NCI-H2081 (cell line): ENCODE measurements at places on chromosomes 5 and 9.
A peak's percentile ranks its signal among the peaks of the same experiment; 100 is the strongest.

GRCh38 chr9:137299938-137300337 lies 2.1 kb downstream of the NRARP start:
- no peak for DNase-seq

- no peak for DNase-seq
Measured at GRCh38 chr5:42109006-42109572, 184.0 kb downstream of the FBXO4 start.

DNA sequence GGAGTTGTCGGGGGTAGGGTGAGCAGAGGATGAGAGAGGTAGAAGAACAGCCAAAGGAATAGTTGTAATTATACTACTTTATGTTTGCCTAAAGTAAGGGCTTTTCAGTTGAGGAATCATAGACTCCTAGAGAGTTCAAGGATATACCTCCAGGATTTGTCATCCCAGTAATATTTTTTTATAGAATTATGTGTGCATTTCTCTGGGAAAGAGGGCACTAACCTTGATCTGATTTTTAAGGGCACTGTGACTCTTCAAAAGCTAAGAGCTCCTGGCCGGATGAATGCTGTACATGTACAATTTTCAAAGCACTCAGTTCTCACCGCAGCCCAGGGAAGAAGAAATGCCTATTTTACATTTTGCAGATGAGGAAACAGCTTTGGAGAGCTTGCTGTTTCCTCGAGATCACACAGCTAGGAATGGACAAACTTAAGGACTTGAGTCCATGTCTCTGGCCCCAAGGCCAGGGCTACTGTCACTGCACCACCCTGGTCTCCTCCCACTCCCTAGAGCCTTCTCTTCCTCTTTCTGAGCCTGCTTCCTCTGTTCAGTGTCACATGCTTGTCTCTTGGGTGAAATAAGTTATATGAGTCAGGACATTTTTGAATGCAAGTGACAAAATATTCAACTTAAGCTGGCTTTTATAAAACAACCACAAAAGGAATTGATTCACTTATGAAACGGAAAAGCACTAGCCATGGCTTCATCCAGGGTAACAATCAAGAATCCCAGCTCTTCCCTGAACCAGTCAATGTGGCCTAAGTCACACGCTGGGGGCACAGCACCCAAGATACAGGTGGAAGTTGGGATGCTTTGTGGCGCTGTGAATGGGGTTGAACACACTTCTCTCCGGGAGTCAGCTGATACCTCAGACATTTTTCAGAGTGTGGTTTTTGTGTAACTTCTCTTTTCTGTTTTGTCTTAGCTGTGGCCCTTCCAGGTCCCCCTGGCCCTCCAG lies 45.7 kb upstream of the TGFBR1 start:
- DNase-seq: no peak

DNA sequence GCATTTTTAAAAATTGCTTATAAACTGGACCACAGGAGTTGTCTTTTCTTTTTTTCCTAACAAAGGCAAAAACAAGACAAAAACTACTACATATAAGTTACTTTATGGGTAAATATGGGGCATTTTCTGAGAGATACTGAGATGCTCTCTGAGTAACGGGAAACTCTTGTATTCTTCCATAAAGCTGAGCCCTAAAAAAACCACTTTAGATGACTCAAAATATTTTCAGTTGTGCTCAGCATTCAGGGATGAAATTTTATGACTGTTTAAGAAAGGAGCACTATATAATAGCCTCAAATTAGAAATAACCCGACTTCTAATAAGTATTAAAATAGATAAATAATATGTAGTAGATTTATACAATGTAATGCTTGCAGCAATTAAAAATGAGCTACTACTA lies 644.5 kb downstream of the KCTD16 start:
- DNase-seq: no peak

DNA sequence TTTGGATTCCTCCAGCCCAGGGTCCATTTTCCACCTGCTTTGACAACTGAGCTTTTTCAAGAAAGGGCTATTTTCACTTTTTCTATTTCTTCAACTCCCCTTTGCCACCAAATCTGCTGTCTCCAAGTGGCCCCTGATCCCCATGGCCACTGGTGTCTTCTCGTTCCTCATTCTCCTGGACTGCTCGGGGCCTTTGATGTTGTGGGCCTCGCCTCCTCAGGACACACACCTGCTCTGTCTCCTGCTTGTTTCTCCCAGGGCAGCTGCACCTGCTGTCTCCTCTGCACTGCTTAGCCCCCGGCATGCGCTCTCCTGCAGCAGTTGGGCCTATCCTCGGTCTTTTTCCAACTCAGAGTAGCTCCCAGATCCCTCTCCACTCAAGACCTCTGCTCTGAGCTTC lies 16.3 kb upstream of the NANS start:
- DNase-seq: no peak

GRCh38 chr5:131857388-131857787 lies 60.6 kb upstream of the FNIP1 start:
- no peak for DNase-seq

DNA sequence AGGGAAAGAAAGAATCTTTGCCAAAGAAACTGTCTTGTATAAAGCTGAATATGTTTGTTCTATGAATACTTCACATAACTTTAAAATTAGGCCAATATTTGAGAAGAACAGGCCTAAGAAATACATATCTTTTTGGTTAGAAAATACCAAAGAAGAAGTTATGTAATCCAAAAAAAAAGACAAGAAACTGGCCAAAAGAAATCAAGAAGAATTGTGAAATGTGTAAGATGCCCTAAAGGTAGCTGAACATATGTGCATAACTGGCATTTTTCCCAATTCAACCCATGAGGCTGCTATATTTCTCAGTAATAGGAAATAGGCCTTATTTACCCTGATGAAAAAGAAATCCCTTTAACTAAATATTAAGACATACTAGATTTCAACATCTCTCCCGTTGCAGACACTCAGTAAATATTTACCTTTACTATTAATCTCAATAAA lies 290.0 kb downstream of the CETN3 start:
- peak; percentile 35 for DNase-seq

DNA sequence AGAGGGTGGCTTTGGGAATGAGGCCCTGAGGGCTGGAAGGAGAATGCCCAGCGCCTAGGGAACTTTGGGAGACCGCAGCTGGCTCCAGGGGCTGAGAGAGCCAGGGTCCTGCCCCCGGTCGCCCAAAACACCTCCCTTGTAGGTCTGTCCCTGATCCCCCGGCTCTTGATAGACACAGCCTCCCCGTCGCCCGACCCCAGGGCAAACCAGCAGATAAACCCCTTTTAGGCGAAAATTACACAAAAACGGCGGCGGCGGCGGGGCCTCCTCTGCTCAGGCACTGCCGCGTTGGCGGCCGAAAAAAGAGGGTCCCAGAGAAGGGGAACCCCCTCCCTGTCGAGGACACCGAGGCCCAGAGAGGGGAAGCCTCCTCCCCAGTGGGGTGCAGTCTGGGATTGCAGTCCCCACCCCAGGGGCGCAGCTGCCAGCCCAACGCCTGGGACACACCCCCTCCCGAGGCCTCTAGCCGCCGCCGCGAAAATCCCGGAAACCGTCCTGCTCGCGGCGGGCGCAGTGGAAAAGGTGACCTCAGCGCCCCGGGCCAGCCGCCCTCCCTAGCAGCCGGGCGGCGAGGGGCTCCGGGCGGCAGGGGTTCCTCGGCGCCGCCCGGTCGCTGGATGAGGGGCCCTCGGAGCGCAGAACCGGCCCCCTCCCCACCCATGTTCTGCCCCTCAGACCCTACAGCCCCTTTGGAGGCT lies 3.1 kb upstream of the BARX1 start:
- no peak for DNase-seq

GRCh38 chr9:81492710-81493447 lies 196.5 kb downstream of the TLE1 start:
- peak; percentile 2 for DNase-seq

DNA sequence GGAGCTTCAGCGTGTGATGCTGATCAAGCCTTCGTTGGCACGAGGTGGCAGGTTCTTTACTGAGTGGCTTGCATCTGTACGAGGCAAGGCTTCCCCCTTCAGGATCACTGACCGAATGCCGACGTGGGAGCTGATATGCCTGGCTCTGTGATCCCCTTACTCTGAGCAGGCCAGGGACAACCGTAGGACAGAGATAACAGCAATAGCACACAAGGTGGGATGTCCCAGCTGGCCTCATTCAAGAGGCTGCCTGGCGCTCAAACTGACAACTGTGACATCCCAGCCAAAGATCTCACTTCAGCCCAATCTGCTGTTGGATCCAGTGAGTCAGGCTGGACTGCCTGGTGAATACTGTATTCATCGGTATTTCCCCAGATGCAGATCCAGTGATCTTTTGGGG lies 199.4 kb upstream of the PANK3 start:
- DNase-seq: no peak

- DNase-seq: no peak
Measured at GRCh38 chr5:77231471-77232138, 21.1 kb downstream of the PDE8B start.

GRCh38 chr5:2750758-2751464 lies 566 bp downstream of the IRX2 start:
- no peak for DNase-seq

DNA sequence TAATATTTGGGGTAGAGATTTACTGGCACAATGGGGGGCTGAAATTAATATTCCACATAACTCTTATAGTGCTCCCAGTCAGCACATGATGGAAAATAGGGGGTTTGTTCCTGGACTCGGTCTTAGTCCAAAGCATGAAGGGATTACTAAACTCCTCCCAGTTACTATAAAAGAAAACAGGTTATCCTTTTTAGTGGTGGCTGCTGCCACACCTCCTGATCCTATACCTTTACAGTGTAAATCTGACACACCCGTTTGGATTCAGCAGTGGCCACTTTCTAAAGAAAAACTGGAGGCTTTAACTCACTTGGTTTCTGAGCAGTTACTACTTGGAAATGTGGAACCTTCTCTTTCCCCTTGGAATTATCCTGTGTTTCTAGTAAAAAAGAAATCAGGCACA lies 572.9 kb upstream of the PTGER4 start:
- no peak for DNase-seq

DNA sequence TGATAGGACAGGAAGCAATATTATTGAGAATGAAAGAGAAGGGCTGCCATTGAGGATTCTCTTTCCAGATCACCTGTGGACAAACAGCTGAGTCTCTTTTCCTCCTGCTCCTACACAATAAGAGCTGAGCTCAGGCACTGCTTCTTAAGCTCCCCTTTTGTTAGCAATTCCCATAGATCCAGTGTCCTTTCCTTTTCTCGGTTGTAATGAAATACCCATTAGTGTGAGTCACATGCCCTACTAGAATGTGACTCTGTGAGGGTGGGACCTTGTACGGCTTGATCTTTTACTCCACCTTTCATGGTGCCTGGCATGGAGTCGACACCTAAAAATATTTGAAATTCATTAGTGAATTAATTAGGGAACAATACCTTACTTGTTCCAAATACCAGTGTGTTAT lies 269.2 kb downstream of the NR3C1 start:
- DNase-seq: no peak

GRCh38 chr9:86168256-86168655 lies 68.9 kb upstream of the GOLM1 start:
- no peak for DNase-seq

- DNase-seq: peak; percentile 51
Measured at GRCh38 chr9:96217754-96218693, 84.0 kb downstream of the HSD17B3 start.

DNA sequence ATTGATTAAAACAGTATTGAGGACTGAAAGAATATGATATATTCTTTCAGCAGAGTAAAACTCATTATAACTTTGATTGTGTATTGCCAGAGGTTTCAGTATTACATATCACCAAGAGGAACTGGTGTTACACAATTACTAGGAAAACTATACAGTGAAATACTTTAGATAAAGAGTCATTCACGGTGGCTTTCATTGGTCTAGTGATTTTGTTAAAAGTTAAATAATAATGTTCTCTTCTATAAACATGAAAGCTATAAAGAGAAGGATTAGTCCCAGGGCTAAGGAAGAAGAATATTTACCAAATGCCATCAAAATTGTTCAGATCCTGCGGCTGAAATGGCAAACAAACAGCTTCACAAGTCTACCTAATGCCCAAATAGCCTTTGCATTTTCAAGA lies 306.2 kb downstream of the SEMA5A start:
- no peak for DNase-seq

GRCh38 chr9:111922324-111923013 lies 25.9 kb downstream of the UGCG start:
- DNase-seq: no peak

DNA sequence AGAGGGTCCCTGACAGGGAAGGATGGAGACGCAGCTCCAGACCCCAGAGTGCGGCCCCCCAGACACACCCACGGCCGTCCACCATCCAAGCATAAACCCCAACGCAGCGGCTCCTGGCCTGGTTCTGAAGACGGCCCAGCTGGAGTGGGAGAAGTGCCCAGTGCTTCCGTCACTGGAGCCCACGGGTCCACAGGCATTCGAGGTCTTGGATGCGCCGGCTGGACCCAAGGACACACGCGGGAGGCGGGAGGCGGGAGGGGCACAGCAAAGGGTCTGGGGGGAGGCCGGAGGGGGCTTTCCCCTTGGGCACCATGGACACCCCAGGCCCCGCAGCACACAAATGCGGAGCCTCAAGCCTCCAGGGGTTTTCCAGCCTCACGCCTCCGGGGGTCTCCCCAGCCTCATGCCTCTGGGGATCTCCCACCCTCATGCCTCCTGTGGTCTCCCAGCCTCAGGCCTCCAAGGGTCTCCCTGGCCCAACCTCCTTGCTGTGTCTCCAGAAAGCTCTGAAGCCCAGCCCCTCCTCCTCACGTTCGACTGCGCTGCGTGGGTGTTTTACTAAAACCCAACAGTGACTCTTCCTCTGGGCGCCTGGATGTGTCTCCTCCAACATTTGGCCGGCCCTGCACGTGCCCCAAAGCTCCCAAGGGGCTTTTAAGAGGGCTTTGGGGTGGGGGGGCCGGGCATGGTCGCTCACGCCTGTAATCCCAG lies 15.2 kb downstream of the EXD3 start:
- DNase-seq: no peak

GRCh38 chr5:71483355-71483754 lies 27.9 kb downstream of the BDP1 start:
- no peak for DNase-seq

DNA sequence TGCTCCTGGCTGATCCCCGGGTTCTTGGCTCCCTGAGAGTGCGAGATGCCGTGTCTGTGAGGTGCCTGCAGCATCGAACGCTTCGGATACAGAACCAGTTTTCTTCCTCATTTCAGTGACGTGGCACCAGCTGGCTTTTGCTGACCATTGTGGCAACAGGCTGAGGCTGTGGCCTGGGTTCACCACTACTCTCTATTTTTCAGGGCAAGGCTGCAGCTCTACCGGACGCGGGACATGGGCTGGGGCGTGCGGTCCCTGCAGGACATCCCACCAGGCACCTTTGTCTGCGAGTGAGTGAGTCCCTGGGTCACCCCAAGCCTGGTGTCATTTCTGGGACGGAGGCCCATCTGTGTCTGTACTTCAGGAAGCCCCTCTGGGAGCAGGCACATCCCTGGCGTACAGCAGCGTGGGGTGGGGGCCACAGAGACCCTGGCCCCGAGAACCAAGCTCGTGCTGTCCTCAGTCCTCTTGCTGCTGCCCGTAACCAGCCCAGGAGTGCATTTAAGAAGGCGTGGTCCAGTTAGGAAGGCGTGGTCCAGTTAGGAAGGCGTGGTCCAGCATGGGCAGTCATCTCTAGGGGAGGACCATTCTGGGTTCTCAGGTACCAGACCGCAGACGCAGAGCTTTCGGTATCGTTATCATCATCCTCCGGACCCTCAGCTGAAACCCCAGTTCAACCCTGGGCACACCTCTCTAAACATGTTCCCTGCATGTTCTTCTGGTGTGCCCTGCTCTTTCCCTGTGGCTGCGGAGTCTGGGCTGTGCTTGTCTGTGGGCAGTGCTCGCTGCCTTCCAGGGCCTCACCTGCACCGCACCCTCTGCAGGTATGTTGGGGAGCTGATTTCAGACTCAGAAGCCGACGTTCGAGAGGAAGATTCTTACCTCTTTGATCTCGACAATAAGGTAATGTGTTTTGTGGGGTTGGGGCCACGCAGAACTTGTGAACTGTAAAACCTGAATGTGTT lies 60.1 kb upstream of the CACNA1B start:
- DNase-seq: no peak

GRCh38 chr5:56375011-56375410 lies 141.9 kb upstream of the ANKRD55 start:
- DNase-seq: peak; percentile 74
